Fibroblast of mammary gland (primary cell): ENCODE measurements at places on chromosomes 7 and 10.

GRCh38 chr10:11782793-11783557, 40.2 kb upstream of the PROSER2 start:
- peak; percentile 56 for DNase-seq

DNA sequence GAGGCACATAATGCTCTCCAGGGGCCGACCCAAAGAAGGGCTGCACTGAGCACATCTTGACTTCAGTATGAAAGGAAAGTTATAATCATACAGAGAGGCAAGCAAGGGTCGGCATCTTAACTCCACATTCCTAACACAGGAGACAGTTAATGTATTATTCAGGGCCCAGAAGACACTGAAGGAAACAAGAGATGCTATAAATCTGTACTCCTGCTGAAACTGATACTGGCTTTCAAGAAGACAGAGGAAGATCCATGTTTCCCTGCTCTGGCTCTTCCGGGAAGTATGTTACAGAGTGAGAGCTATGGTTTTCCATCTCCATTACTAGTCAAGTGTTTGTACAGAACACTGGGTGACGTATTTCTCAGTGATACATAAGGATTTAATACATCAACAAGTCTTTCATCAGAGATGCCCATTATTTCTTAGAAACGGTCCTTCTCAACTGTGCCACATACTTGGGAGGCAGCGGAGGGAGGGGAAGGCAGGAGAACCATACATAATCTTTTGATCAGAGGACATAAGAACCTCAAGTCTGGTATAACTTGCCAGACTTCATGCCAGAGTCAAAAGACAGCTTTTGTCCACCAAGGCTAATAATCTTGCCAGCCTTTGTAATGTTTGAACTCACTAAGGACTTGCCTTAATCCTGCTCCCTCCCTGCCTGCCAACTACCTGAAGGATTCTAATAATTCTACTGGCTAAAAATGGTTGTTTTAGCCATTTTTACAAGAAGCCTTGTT, 58.1 kb downstream of the ENO4 start:
- no peak for DNase-seq

GRCh38 chr7:84112771-84113170, 81.8 kb downstream of the SEMA3A start:
- no peak for DNase-seq

- DNase-seq = no peak
These were observed 167.9 kb downstream of the CUX1 start for GRCh38 chr7:101985057-101985902.

- DNase-seq = no peak
These were observed 59.1 kb upstream of the PPP1R3C start for GRCh38 chr10:91691981-91692380.

GRCh38 chr7:121570365-121570764, 174.3 kb upstream of the FAM3C start:
- DNase-seq = no peak

- DNase-seq = no peak
These were observed 341.9 kb downstream of the PLXDC2 start for GRCh38 chr10:20158086-20158485.
